NCI-H1436 treated with DMSO at 0.1 percent for 48 hours (cell line): ENCODE measurements at places on chromosomes 16 and 17.

- no peak for DNase-seq
These were observed 97.8 kb upstream of the PLCG2 start for GRCh38 chr16:81681311-81681710.

DNA sequence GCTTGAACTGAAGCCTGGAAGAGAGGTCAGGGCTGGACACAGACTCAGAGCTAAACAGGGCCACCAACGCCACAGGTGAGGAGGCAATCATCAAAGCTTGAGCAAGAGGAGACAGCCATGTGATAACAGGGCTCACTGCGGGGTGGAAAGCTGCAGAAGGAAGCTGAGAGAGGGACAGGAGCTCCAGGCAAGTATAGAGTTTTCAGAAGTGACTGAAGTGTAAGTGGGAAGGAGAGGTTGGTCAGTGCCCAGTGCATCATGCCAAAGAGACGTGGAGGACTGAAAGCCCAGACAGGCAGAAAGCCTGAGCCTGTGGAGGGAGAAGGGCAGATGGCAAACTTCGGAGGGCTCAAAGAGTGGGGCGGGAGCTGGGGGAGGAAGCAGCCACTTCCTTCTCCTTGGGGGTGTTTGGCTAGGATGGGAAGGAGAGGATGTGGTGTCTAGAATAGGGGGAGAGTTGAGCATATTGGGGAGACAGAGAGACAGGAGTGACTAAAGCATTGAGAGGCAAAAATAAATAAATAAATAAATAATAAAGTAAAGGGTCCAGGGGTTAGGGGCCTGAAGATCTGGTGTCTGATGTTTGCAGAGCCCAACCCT is 2.6 kb downstream of the KIFC3 start:
- DNase-seq = no peak

- DNase-seq = no peak
These were observed 14.9 kb downstream of the ELAC2 start for GRCh38 chr17:13002761-13003453.

GRCh38 chr16:79329967-79330366 is 270.6 kb downstream of the MAF start:
- no peak for DNase-seq

DNA sequence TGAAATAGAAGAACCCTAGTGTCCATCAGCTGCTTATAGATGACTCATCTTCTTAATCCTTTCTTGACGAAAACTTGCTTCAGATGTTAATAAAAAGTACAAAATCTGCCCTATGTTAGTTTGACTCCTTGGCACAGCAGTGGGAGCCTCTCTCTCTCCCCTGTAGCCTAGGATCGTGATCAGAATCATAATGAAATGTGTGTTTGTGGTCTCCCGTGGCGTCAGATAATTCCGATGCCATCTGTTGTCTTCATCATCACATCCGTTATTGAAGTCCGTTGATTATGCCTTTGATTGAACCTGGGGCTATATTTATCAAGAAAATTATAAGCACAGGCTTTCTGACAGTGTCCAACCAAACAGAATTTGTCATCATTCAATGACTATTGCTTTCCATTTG is 102.5 kb downstream of the BMERB1 start:
- no peak for DNase-seq

GRCh38 chr16:67552476-67552875 is 9.8 kb upstream of the CTCF start:
- DNase-seq = no peak

- DNase-seq = no peak
These were observed 775.6 kb upstream of the EEF2KMT start for GRCh38 chr16:5873221-5873620.

DNA sequence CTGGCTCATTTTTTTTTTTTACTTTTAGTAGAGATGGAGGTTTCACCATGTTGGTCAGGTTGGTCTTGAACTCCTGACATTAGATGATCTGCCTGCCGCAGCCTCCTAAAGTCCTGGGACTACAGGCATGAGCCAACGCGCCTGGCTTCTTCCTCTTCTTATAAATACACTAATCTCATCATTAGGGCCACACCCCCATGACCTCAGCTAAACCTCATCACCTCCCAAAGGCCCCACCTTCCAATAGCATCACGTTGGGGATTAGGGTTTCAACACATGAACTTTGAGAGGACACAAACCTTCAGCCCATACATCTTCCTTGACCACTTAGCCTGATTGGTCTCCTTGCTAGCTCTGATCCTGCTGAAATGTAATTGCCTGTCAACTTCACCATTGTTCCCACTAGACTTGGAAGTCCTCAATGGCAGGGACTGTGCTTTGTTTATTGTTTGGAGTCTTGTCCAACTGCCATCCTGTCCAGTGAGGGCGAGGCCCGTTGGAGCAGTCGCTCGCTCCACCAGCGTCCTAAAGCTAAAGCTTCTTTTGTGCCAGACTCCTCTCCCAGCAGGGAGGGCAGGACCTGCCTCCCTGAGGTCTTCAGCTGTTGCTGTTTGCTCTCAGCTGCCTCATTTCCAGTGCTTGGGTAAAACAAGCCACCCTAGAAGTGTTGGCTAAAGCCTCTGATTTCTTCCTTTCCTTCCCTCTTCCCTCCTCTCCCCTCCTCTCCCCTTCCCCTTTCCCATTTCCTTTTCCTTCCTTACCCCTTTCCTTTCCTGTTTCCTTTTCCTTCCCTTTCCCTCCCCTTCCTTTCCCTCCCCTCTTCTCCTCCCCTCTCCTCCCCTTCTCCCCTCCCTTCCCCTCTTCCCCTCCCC is 85.3 kb downstream of the HAPSTR1 start:
- no peak for DNase-seq
